ENCODE measurements at places on chromosomes 7 and 10.
A peak's percentile ranks its signal among the peaks of the same experiment; 100 is the strongest.

- DNase-seq, result no peak
Observed at GRCh38 chr10:118607768-118608354, 12.4 kb upstream of the PRLHR start.

- no peak for DNase-seq
Observed at GRCh38 chr7:156218544-156219306, 406.5 kb upstream of the SHH start.

- DNase-seq, result peak; percentile 59
Observed at GRCh38 chr10:70699659-70700174, 27.4 kb downstream of the ADAMTS14 start.

DNA sequence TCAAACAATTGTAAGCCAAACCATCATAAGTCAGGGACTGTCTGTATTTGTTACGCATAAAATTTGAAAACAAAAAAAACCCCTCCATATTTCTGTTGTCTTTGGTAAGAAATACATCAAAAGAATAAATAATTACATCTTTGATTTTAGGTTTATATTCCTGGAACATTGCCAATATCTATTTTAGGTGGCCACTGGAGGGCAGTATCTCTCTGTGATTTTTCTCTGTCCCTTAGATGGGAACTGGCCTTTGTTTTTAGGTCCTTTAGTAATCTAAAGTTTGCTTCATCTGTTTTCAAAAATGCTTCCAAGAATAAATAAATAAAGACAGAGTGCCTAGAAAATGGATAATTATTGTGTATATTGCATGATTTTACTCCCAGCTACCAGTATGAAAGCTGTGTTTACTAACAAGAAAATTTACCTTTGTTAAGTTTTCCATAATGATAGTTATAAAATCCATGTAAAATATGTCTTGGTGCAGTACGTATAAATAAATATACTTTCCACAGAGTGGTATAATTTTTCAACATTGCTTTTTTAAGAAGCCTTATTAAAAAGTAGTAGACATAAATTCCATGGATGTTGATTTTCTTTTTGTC lies 64.2 kb downstream of the PHYHIPL start:
- peak; percentile 42 for DNase-seq

DNA sequence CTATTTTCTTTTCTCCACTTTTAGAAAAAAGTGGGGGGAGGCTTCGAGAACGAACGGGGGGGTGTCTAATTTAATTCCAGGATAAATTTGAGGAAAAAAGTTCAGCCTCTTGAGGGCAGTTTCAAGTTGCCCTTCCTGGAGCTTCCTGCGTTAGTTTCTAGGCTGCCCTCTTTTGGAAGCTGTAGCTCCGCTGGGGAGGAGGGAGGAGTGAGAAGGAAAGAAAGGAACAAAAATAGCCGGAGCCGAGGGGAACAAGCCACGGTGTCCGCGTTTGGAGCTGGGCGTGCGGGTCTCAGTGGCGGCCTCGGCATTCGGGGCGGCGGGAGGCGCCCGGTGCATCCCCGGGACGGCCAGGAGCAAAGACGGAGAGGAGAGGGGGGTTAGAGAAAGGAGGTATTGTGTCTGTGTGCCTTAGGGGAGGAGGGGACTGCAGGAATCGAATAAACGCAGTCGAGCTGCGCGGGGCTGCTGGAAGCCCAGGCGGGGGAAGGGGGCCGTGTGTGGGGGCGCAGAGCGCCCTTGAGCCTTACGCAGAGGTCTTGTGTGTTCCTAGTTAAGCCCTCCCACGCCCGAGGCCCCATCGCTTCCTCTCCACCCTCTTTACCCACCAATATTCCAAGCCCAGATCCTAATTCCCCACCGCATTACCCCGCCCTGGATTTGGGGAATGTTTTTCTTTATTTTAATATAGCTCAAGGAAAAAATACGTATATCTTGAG lies 2.0 kb upstream of the TNRC18 start:
- DNase-seq, result peak; percentile 93

- no peak for DNase-seq
Observed at GRCh38 chr7:45196374-45196773, 38.8 kb downstream of the RAMP3 start.

- DNase-seq, result peak; percentile 24
Observed at GRCh38 chr10:25226775-25227682, 52.2 kb downstream of the GPR158 start.

GRCh38 chr7:106190589-106191330 lies 78.6 kb upstream of the SYPL1 start:
- DNase-seq, result no peak

GRCh38 chr10:55747244-55747643 lies 613.8 kb downstream of the ZWINT start:
- no peak for DNase-seq

GRCh38 chr10:116307455-116307854 lies 16.8 kb upstream of the CCDC172 start:
- no peak for DNase-seq

DNA sequence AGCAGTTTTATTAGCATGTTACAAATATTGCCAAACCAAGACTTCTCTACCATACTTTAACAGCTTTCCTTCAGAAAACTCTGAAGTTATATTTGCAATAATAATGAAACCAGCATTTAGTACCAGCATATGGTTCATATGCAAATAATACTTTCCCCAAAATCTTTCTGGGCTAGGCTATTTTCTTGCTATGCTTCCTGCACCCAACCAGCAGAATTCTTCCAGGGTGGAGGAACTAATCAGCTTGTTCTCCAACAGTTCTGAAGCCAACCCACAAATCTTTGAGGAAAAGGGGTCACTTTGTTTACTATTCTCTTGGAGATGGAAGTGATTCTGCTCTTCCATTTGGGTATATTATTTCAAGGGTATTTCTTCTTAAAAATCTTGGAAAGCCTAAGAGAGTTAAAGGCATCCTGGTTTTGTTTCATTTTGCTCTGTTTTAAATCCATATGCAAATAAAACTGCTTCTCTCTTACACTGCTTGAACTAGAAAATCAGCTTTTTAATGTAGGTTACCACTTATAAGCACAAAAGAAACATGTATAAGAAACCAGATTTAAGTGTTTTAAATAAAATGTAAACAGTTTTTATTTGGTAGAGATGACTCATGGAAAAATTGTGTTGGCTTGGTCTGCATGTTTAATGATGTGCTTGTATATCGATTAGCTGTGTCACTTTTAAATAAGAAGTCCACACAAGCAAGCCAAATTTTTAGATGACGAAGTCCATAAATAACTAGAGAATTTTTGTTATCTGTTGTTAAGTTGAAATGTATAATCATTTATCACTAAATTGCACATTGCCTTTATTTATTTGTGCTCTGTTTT lies 103.7 kb downstream of the HECTD2 start:
- DNase-seq, result peak; percentile 17
